ENCODE measurements at places on chromosomes 6 and 20.

- DNase-seq: no peak
Observed at GRCh38 chr6:91281901-91282300, 695.0 kb upstream of the MAP3K7 start.

GRCh38 chr20:50528804-50529351, 18.7 kb downstream of the PTPN1 start:
- no peak for DNase-seq

- DNase-seq: no peak
Observed at GRCh38 chr6:32895006-32895345, 41.0 kb downstream of the PSMB9 start.

DNA sequence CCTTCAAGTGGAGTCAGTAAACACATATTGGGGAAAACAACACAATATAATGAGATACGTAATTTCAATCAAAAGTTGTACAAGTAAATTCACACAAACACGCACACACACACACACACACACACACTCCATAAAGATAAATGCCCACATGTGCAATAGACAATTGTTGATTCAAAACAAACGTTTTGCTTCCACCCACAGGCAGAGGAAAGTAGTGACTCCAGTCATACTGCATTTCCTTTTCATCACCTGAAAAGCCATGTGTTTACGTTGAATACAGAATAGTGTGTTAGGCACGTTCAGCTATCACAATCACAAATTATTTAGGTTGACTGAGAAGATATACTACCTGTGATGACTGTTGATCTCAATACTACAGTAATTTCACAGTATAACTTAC, 443.8 kb upstream of the MANEA start:
- DNase-seq: no peak

GRCh38 chr6:166583230-166583965, 3.1 kb downstream of the RAMACL start:
- DNase-seq: no peak
